ENCODE measurements at places on chromosomes 1 and 21.

GRCh38 chr1:30966690-30967369 lies 58.3 kb upstream of the SDC3 start:
- no peak for DNase-seq

- peak; percentile 45 for DNase-seq
Observed at GRCh38 chr1:64744492-64745180, at the start of gene RAVER2. Gene RAVER2 (plus strand): TSS chr1:64745075. CDS start chr1:64745173, 98 bp downstream.

- DNase-seq: no peak
Observed at GRCh38 chr1:11197359-11197758, 8.2 kb downstream of the ANGPTL7 start.

GRCh38 chr1:30186586-30186985 lies 536.8 kb downstream of the MATN1 start:
- no peak for DNase-seq

DNA sequence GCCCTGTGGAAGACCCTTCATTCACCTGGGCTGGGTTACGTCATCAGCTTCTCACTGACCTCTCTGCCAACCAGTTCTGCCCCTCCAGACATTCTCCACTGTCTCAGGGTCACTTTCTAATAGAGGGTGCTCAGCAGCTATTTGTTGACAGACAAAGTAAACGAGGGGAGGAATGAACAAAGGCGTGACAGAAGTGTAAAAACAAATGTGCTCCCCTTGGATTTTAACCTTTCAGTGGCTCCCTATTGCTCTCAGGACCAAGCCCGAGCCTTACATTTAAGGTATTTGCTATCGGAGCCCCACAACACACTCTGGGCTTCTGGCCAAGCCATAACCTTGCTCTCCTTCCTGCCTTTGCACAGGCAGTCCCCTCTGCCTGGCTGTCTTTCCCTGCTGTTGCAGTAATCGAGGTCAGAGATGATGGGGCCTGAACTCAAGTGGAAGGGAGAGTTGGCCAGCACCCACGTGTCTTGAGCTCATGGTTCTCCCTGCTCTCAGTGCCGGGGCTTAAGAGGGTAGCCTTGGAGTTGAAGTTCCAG lies 9.3 kb upstream of the MARCKSL1 start:
- no peak for DNase-seq

- no peak for DNase-seq
Observed at GRCh38 chr1:152902636-152903035, 5.7 kb upstream of the IVL start.

GRCh38 chr1:46005594-46005993 lies 126.8 kb downstream of the PIK3R3 start:
- no peak for DNase-seq

DNA sequence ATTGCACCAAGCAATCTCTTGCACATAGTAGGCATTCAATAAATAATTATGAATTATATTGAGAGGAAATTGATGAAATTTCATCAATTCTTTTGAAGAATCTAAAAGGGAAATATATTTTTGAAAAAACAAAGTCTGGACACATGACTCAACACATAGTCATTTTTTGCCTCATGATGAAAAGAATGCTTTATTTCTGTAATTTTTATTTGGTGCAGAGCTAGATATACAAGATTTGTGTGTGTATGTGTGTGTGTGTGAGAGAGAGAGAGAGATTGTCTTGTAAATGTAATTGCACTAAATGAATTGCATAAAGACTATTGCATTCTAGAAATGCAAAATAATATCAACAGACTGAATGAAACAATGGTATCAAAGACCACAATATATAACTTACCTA lies 206.2 kb upstream of the C1orf87 start:
- no peak for DNase-seq

- DNase-seq: no peak
Observed at GRCh38 chr1:94349853-94350252, 68.3 kb upstream of the ABCD3 start.

DNA sequence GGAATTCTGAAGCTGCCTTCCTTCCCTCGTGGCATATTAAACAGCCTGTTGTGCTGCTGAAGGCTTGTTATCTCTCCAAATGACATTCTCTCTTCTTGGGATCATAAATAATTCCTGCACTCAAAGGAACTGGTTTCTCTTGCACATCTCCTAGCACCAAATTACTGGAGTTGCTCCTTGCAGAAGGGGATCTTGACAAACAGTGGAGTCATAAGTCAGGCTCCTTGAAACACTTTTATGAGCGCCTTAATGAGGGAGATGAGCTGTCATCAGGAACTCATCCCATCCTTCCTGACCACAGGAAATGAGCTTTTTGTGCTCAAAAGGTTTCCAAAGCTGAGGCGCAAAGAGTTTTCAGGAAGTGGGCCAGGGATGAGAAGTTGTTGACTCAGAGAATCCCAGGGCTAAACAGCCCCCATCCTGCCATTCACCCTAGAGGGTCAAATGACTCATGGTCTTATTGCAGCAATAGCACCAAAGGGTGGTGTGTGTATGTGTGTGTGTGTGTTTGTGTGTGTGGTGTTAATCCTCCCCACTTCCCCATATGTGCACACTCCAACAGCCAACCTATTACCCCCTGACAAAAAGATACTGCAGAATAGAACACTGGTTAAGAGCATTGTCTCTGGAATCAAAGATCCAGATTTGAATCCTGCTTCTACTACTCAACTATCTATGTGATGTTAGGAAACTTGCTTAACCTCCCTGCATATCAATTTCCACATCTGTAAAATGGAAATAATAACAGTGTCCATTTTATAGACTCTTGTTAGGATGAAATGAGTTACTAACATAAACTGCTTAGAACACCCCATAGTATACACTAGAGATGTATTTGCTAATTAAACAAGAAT lies 2.8 kb upstream of the PHC2 start:
- peak; percentile 98 for DNase-seq

GRCh38 chr1:166283600-166283999 lies 116.8 kb upstream of the FAM78B start:
- DNase-seq: no peak

GRCh38 chr1:236058141-236058934 lies 6.6 kb downstream of the NID1 start:
- DNase-seq: no peak

- peak; percentile 71 for DNase-seq
Observed at GRCh38 chr1:9867408-9868243, 42.4 kb downstream of the CTNNBIP1 start.

DNA sequence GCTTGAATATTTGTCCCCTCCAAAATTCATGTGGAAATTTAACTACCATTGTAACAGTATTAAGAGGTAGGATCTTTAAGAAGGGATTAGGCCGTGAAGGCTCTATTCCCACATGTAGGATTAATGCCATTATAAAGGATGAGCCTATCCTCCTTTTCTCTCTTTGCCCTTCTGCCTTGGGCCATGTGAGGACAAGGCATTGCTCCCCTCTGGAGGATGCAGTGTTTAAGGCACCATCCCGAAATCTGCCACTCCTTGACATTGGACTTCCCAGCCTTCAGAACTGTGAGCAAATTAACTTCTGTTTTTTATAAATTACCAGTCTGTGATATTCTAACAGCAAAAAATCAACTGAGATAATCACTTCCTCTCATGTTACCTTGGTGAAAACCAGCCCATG lies 124.4 kb downstream of the TOMM20 start:
- no peak for DNase-seq

DNA sequence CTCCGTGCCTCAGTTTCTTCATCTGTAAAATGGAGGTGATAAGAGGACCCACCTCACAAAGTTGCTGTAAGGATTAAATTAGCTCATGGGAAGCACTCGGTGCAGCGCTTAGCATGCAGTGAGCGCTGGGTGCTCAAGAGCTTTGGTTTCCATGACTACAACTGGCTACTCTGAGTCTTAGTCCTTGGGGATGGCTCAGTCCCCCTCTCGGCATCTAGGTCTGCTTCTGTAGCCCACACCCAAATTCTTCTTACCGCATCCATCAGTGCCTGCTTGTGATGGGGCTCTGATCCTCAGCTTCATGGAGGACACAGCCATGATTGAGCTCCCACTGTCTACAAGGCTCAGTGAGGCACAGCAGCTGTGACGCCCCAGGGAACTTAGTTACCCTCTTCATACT lies 159.0 kb downstream of the ACTL8 start:
- DNase-seq: no peak

- no peak for DNase-seq
Observed at GRCh38 chr21:19810779-19811178, 1187.4 kb upstream of the NCAM2 start.

GRCh38 chr1:239718571-239718970 lies 332.2 kb downstream of the CHRM3 start:
- peak; percentile 6 for DNase-seq

- no peak for DNase-seq
Observed at GRCh38 chr1:174839211-174839610, 160.5 kb upstream of the CACYBP start.

DNA sequence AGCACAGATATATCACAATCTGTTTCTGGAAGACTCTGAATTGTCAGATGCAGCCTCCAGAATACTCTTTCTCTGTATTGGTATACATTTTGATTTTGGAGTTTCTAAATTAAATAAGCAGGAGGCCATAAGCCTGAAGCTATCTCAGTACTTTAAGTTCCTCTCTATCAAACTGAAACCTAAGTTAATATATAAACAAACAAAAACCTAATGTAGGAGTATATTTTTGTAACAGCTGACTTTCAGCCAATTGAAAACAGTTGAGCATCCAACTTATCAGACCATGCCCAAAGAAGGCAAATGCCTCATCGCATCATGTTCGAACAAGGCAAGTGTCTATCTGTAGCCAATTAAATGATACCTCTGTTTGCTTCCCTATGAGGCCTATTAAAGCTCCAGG lies 1054.4 kb downstream of the AMY1C start:
- no peak for DNase-seq

DNA sequence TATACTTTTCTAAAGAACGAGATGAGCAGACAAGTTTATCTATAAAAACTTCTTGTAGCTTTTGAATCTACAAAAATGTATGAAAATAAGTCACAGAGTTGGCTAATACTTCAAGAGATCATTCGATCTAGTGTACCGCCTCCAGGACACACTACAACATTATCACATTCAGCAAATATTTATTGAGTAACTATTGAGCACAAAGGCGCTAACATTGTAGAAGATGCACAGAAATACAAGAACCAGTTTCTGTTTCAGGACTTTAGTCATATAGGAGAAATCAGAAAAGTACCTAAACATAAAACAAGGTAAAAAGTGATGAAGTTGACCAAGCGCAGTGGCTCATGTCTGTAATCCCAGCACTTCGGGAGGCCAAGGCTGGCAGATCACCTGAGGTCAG lies 20.6 kb downstream of the WASF2 start:
- DNase-seq: peak; percentile 44

DNA sequence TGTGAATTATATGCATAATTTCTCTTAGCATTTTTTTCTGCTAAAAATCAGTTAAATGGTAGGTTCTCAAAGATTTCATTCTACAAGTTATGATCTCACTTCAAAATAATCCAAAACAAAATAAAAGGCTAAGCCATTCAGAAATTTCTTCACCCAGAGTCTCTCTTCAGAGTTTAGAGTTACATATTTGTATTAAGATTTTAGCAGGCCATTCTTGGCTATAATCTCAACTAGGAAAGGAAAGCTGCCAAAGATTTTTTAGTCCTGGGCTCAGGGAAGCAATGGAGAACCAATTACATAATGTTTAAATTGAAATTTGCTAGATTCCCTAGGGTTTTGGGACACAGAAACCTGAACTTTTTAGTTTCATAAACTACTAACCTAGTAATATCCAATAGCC lies 245.0 kb downstream of the USH2A start:
- DNase-seq: no peak

DNA sequence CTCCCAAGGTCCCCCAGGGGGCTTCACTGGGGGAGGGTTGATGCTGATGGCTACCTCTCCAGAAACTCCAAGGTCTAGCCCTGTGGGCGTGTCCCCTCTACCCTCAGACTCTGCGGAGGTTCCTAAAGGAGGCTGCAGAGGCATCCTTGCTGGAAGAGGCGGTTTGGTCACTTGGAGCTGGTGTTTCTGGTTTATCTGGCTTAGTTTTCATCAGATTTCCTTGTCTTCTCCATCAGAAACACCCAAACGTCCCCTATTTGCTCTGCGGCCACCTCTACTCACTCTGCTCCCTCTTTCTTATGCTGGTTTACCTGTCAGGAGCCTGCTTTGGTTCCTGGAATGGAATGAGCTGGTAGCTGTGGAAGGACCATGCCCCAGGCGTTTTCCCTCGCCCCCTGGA lies 2.5 kb downstream of the PKP1 start:
- DNase-seq: no peak

DNA sequence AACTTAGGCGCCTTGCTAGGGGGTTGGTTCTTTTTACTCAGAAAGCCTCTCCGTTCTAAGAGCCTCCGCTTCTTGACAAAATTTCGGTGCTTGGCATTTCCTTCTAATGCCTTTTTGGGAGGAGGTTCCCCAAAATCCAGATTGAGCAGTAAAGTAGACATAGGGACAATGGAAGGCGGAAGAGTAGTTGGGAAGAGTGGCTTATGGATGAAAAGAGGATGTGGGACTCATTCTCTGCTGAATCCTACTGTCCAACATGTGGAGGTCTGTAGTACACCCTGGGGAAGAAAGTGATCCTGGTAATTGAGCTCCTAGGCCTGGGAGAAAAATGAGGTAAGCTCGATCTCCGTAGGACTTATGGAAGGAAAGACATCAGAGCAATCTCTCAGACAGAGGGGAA lies 777 bp upstream of the METTL25B start:
- DNase-seq: no peak

GRCh38 chr1:219883400-219884332 lies 44.7 kb downstream of the SLC30A10 start:
- DNase-seq: no peak

GRCh38 chr1:107499139-107499744 lies 358.4 kb downstream of the NTNG1 start:
- DNase-seq: no peak

GRCh38 chr1:4084896-4085295 lies 184.8 kb upstream of the C1orf174 start:
- no peak for DNase-seq

GRCh38 chr1:17565461-17566252 lies 26.2 kb downstream of the ARHGEF10L start:
- DNase-seq: peak; percentile 27

- no peak for DNase-seq
Observed at GRCh38 chr1:180577361-180577760, 18.6 kb downstream of the OVAAL start.

DNA sequence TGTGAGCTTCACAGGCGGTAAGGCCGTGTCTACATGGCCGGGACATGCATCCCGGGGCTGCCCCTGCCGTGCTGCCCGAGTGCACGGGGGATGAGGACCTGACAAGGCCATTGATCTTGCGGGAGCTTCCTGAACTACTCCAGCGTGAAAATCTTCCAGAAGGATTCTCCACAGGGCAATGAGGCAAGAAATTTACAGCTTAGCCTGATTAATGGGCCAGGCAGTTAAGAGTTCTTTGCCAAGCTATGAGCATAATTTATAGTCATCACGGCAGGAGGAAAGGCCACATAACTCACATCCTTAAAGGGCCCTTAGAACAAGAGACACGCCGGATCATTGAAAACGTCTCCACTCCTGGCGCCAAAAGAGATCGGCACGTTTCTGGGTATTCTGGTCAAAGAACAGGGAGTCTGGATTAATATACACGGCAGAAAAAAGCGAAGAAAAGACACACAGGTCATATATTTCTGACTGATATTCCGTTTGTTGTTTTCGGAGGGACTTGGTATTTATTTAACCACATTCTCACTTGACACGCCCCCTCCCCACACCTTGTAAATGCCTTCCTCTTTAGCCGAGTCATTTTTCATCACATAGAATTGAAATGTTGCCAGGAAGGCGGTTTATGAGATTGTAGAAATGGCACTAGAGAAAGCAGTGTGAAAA lies 180.5 kb downstream of the DYRK1A start:
- DNase-seq: no peak

All from inflammatory macrophage treated with lipopolysaccharide for 4 hours (primary cell).